ENCODE measurements at places on chromosomes 7 and 10.
A peak's percentile ranks its signal among the peaks of the same experiment; 100 is the strongest.

DNA sequence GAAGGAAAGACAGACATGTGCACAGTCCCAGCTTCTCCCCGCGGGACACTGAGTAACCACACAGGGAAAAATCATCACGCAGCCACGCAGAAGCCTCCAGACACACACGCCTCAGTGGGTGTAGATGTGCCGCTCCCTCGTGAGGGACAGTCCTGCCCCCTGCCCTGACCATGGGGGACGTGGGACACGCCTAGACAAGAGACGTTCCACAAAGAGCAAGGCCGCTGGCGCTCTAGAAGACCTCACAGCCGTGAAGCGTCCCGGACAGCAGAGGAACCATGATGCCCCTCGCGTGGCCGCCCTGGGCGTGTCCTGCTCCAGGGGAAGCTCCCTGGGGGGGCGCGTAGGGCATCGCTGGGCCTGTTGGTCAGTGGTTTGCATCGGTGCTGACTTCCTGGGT, 210.8 kb downstream of the DNAJB6 start:
- DNase-seq, result no peak

DNA sequence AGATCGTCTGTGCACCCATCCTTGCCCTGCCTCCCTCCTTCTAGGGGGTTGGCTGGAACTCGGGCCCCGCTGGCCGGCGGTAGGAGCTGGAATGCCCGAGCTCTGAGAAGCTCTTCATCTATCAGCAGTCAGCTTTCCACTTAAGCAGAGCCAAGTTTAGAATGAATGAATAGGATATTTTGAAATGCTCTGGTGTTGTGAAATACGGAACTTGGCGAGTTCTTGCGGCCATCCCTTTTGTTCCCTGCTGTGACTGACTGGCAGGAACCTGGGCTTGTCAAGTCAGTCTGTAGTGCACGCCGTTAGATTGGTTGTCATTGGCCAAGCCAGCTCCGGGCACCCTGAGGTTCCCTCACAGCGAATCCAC, 33.3 kb downstream of the FOXK1 start:
- DNase-seq, result peak; percentile 51

DNA sequence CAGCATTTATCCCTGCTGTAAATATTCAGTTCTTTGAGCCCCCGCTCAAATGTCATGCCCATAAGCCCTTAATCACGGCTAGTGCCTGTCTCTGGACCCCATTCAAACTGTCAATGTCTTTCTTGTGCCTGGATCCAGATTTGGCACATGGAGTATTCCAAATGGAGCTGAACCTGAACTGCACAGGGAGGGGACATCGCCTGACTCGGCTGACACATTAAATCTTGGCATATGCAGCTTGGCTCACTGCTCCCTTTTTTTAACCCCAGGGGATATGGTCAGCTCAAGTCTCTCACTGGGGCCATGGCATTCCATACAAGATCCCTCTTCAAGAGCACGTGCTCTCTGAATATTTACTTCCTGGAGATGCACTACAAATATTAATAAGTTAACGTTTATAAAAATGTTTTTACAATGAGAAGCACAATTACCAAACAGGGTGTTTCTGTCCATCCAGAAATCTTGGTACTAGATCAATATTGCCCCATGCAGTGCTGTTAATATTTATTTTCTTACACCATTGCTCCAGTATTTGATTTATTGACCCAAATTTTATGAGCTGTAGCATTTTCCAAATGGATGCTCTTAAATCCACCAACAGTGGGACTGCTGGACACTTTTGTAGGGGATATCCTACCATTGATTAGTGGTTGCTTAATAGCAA, 57.4 kb downstream of the FGFR2 start:
- DNase-seq, result no peak

- no peak for DNase-seq
These were observed 4.1 kb downstream of the SPAM1 start for GRCh38 chr7:123929107-123929506.

- no peak for DNase-seq
These were observed 51.6 kb downstream of the GPR141 start for GRCh38 chr7:37735196-37735595.
